ENCODE measurements at places on chromosomes 11 and 22. TPM values are rescaled to one million over a fixed set of nuclear protein-coding genes. Genes with fewer than 3 reads are reported as not detected.

GRCh38 chr22:45784357-45785277, 113.0 kb downstream of the ATXN10 start:
- DNase-seq: no peak

DNA sequence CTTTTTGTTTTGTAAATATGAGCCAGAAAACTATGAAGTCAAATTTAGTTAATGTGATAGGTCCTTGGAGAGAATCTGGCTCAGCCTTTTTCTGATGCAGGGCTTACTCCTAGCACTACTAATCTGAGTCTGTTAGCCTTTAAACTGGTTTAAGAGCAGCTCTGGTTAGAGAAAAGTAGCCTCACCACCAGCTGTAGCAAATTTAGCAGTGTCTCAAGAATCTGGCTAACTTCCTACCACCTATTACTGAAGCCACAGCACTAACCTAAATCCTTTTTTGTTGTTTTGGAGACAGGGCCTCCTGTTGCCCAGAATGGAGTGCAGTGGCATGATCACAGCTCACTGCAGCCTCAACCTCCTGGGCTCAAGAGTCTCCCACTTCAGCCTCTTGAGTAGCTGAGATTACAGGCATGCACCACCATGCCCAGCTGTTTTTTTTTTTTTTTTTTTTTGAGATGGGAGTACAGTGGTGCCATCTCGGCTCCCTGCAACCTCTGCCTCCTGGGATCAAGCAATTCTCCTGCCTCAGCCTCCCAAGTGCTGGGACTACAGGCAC, 13.9 kb downstream of the RBM4B start:
- DNase-seq: no peak

DNA sequence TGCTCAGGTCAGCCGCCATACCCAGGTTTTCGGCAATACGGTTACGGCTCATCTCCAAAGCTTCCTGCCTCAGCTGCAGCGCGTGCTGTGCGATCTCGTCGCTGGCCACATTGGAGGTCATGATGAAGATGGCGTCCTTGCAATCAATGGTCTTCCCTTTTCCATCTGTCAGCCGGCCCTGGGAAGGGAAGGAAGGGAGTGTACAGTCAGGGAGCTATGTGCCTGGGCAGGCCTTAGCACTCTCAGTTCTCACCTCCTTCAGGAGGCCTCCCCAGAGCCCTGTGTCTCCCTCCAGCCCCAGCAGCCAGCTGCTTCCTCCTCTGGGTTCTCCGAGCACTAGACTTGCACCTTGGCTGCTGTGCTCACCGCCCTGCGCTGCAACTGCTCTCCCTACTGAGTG, 51.5 kb upstream of the PHOX2A start:
- DNase-seq: no peak

- no peak for DNase-seq
Measured at GRCh38 chr11:111918390-111919256, at the start of gene C11orf52. TSS of gene C11orf52 (plus strand) at chr11:111918913. CDS start at chr11:111918973, 60 bp downstream.

GRCh38 chr11:20561915-20562314, 37.5 kb upstream of the SLC6A5 start:
- DNase-seq: no peak

GRCh38 chr11:128330203-128330602, 257.2 kb downstream of the ETS1 start:
- no peak for DNase-seq

DNA sequence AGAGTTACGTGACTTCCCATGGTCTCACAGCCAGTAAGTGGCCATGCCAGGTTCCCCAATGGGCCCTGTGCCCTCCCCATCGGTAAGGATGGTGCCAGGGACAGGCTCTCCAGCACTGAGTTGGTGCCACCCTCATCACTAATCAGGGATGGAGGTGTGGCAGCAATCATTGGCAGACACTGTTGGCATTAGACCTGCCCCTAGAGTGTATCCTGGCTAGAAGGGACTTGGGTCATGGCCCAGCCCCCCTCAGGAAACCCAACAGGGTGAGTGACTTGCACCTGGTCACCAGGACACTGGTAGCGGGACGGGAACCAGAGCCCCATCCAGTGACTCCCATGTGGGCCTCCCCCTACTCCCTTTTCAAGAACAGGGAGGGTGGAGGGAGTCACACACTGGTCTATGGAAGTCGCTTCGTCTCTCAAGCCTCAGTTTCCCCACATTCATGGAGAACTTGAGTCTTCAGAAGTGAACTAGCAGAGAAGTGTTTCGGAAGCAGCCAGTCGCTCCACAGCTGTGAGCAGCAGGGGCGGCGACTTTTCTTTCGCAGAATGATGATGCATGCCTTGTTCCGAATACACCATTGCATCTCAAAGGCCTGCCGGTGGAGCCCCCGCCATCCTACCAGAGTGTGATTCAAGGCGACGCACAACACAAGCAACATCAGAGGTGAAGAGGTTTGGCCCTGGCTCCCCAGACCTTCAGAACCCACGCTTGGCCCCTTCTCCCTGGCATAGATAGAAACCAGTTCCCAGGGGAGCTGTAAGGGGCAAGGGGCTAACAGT, 12.9 kb downstream of the MS4A10 start:
- DNase-seq: no peak

DNA sequence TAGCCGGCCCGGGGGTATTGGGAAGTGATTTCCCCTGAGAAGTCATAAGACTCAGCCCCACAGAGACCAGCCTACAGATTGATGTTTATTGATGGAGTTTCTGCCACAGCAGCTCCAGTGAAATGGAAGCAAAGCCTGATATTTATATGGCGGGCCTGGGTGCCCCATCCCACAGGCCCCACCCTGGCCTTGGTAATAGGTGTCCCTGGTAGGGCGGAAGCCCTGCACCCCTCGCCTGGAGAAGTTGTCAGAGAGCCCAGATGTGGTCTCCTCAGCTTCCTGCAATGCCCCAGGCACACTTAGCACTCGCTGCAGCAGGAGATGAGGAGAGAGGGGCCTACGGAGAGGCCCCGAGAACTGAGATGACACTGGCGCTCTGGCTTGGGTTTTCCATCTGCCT, 107.4 kb downstream of the MORC2 start:
- DNase-seq: no peak

- DNase-seq: no peak
Measured at GRCh38 chr11:112281726-112282125, 21.1 kb upstream of the PLET1 start.

- DNase-seq: no peak
Measured at GRCh38 chr11:68942095-68942620, 38.5 kb downstream of the IGHMBP2 start.

DNA sequence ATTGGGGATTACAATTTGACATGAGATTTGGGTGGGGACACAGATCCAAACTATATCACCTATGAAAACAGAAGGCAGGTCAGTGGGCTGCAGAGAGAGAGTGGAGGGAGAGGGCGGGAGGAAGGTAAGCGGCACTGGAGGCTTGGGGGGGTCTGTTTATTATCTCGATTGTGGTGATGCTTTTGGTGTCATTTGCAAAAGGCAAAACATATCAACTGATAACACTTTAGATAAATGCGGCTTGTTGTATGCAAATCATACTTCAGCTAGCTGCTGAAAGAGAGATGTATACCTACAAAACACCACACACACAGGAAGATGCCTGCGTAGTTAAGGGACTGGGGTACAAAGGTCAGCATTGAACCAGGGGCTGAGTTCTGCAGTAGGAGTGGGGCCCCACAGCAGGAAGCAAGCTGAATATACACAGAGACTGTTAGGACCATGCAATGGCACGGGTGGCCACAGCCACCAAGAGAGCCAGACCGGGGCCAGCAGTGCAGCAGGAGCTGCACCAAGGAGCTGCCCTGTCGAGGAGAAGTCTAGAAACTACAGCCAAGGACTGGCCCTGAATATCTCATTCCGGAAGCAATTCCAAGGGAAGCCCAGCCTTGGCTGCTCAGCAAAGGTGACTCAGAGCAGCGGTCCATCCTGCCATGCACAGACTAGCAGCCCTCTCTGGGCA, 23.8 kb upstream of the TOLLIP start:
- no peak for DNase-seq

- DNase-seq: peak; percentile 57
Measured at GRCh38 chr22:37559901-37560607, at the start of gene CDC42EP1. TSS of gene CDC42EP1 (plus strand) at chr22:37560480. CDS start at chr22:37566350, 5,870 bp downstream.

DNA sequence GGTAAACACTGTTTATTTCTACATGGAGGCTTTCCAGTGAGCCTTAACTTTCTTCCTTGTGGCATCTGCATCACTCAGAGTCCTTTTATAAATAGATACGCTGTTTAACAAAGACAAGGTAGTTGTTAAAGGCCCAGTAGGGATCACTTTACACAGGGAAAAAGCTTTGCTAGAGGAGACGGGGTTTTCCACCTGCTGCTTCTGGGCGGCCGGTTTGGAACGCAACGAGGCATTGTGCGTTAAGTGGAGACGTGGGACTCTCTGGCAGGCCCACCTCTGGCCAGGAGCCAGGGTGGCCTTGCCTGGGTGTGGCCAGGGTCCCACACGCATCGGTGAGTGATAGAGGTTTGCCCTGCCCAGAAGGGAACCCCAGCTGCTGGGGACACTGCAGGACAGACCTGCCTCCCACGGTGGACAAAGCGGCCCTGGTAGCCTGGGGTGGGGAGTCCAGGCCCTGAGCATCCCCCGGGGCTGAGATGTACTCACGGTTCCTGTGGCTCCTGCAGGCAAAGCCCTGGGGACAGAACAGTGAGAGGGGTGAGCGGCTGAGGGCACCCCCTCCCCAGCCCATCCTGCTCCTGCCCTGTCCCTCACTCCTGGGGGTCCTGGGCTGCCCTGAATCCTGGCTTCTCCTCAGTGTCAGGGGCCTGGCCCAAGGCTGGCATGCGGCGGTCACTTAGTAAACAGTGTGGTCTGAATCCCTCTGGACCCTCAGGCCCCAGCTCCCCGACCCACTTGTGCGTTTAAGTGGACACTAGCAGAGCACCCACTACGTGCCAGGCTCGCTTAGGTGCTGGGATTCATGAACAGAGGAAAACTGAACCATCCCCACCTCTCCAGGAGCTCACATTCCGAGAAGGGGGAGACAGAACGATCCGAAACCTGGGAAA, 4.2 kb downstream of the IL17REL start:
- DNase-seq: peak; percentile 1

DNA sequence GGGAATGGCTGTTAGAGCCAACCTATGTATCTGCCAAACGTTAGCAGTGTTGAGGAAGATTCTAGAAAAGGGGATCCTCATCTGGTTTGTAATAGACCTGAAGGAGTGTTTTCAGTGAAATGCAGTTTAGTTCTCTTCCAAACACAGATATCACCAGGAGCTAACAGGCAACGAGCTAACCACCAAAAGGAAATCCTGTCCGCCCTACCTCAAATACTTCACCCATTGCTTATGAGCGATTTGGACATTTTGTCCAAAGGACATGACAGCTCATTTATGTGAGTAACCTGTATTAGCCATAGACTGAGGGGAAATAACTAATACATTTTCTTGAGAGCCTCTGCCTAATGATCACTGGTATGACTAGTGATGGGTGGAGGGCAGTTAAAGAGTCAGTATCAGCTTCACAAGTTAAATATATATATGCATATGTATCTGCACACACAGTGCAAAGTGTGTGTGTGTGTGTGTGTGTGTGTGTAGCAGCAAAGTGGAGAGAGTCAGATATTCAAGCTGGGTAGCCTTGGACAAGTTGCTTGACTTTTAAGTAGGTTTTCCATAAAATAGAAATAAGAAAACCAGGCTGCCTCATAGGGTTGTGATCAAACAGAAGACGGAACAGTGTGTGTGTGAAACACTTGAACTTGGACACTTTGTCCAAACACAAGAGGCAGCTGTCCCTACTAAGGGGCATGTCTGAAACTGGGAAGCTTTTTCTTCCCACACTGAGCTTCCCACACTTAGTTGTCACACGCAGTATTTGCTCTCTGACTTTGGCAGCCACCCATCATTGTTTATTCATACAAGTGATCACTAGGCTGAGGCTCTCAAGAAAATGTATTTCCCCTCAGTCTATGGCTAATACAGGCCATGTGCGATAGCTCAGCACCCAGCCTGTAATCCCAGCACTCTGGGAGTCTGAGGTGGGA, 940 bp upstream of the C11orf91 start:
- DNase-seq: peak; percentile 68

DNA sequence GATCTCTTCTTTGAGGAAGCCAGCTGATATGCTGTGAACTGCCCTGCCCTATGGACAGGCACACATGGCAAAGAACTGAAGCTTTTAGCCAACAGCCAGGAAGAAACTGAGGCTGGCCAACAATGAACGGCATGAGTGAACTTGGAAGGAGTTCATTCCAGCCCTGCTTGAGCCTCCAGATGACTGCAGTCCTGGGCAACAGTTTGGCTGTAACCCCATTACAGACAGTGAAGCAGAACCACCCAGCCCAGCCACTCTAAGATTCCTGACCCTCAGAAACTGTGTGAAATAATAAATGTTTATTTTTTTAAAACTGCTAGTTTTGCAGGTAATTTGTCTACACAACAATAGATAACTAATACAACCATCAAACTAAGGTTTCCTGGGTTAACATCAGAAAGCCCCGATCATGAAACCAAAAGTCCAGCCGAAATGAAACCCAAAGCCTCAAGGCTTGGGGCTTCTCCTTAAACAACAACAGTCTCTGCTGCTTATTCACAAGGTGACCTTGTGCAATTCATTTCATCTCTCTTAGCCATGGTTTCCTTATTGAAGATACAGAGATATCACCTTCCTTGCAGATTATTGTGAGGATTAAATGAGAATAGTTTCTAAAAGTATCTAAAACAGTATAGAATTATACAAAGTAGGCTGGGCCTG, 31.4 kb downstream of the PAK1 start:
- no peak for DNase-seq

DNA sequence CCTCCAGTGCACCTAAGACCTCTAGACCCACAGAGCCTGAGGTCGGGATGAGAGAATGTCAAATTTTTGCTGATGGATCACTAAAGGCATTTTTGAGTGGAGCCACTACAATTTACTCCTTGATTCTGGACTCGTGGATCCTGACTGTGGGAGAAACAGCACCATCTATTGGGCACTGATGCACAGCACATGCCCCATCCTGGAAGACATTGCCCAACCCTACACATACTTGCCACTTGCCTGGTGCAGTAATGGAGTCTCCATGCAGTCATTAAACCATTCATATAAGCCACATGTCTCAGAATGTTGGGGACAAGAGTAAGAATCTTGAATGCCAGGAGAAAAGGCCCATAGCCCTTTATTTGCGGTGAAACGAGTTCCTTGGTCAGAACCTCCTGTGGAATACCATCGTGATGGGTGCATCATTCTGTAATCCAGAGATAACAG, 103.9 kb downstream of the GGTLC2 start:
- peak; percentile 49 for DNase-seq

The RASL10A gene
- 0.11 TPM for total RNA-seq

The MPZL3 gene
- 7.1 TPM for total RNA-seq

The CD3G gene
- total RNA-seq: not detected

The CATSPER1 gene
- 1.3 TPM for total RNA-seq

The TOM1 gene
- total RNA-seq: 25.8 TPM

The ST14 gene
- not detected for total RNA-seq

The TUB gene
- 1.2 TPM for total RNA-seq

The E2F8 gene
- 7.7 TPM for total RNA-seq

The OR51B2 gene
- not detected for total RNA-seq

The OR2AG1 gene
- not detected for total RNA-seq

The CDKN1C gene
- 5.1 TPM for total RNA-seq

The PCNX3 gene
- total RNA-seq: 15.1 TPM

The TRIOBP gene
- total RNA-seq: 45.3 TPM

The MTNR1B gene
- not detected for total RNA-seq

The CCND1 gene
- 264 TPM for total RNA-seq

The MYRF gene
- 0.68 TPM for total RNA-seq

The OVCH2 gene
- not detected for total RNA-seq

The UBE4A gene
- total RNA-seq: 33.8 TPM
